ENCODE measurements at places on chromosomes 13 and 19. TPM values are rescaled to one million over a fixed set of nuclear protein-coding genes. Genes with fewer than 3 reads are reported as not detected.

The MUC16 gene
- 0.26 TPM for polyA plus RNA-seq

The SLC1A6 gene
- 0.39 TPM for polyA plus RNA-seq

The EFNA2 gene
- 12.8 TPM for polyA plus RNA-seq

- DNase-seq, result no peak
Measured at GRCh38 chr13:97630725-97631124, 196.8 kb downstream of the RAP2A start.

DNA sequence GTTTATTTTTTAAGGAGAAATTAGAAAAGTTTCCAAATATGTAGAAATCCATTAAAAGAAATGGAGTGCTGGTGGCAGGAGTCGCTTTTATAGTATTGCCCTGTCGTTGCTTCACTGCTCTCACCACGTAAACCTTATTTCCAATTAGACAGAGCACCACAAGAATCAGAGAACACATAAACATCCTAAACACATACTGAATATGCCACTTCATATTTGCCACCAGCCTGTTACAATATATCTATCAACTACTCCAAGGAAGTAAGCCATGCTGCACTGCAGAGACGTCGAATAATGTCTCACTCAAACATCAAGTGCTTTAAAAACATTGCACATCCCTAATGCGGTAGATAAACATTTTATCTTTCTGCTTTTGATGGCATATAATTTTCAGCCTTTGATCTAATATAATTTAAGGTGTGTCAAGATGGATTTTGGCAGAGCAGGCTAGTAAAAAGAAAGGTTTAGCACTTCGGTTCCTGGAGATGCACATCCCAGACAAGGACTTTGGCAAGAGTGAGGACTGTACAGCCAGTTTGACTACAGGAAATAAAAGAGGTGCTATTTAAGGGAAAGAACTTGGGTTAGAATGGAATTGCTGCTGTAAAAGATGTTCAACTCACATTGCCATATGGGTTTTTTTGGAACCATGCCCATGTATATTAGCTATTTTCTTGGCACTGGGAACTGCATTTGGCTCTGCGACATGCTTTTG, 932.3 kb downstream of the EFNB2 start:
- DNase-seq, result peak; percentile 35

GRCh38 chr13:53112522-53112921, 83.9 kb downstream of the OLFM4 start:
- no peak for DNase-seq

DNA sequence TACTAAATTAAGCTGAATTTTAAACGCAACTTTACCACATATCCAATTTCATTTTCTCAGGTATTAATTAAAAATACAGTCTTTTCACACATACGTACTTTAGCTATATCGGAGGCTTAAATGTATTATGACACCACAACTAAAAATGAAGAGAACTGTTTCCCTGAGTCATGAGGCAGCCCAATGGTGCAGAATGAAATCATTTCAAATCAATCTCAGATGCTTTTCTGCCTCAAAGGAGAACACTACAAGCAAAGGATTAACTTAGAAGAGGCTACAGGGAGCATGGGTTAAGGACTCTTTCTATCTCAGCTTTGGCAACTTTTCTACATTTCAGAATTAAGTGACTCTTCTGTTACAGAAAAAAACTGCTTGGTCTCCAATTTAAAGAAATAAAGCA, 516.3 kb upstream of the HTR2A start:
- DNase-seq, result no peak

DNA sequence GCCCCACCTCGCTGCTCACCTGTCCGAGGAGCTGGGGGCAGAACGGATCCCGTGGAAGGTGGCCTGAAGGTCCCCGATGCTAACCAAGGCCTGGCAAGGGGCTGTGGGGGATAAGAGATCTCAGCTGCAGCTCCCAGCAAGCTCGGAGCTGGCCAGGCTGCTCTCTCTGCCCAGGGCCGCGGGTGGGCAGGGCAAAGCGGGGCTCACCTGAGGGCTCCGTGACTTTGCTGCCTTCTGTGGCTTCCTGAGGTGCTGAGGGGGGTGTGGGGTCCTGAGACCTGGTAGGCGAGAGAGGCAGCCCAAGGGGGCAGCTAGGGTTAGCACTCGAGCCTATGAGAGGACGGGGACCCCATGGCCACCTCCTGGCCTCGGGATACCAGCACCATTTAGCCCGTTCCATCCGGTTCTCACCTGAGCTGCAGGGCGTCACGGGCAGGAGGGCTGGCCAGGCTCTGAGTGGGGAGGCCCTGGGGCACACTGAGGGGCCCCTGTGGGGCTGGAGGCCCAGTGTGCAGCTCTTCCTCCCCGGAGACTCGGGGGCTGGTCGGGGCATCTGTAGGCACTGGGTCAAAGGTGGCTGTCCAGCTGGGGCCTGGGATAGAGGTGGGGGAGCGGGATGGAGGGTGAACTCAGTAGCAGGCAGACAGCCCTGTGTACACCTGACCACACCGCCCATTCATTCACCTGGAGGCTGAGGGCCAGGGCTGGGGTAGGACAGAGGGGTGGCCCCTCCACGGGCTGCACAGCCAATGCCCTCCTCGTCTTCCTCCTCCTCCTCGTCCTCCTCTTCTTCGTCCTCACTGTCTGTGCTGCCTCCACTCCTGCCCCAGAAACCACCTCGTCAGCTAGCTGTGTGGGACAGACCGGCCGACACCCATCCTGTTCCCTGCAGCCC, 3.1 kb upstream of the TMEM86B start:
- no peak for DNase-seq

GRCh38 chr13:76994281-76994680, 2.4 kb downstream of the CLN5 start:
- no peak for DNase-seq

- no peak for DNase-seq
Measured at GRCh38 chr19:47489072-47489914, 5.3 kb upstream of the KPTN start.

DNA sequence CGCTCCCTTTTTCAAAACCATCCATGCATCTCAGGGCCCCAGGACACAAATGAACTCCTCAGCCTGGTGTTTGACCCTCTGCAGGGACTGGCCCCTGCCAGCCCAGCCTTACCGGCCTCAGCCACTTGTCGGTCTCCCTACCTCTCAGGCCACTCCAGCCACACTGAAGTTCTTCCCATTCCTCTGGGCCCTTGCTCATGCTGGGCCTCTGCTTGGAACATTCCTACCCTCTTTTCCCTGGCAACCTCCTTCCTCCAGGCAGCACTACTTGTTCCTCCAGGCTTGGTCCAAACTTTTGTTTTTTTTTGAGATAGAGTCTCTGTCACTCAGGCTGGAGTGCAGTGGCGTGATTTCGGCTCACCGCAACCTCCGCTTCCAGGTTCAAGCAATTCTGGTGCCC, 7.6 kb upstream of the EGLN2 start:
- DNase-seq, result no peak

DNA sequence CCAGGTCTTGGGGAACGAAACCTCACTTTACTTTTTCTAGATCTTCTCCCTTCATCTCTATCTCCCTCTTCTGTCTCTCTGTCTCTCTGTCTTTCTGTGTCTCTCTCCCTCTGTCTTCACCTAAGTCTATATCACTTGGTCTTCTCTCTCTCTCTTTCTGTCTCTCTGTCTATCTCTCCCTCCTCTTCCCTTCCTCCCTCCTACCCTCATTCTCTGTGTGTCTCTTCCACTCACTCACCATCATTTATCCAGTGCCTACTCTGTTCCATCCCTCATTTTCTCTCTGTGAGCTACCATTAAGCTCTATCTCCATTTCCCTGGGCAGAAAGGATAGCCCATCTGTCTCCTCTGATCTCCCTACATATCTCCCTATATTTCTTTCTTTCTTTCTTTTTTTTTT, 32.2 kb upstream of the FBL start:
- DNase-seq, result no peak

DNA sequence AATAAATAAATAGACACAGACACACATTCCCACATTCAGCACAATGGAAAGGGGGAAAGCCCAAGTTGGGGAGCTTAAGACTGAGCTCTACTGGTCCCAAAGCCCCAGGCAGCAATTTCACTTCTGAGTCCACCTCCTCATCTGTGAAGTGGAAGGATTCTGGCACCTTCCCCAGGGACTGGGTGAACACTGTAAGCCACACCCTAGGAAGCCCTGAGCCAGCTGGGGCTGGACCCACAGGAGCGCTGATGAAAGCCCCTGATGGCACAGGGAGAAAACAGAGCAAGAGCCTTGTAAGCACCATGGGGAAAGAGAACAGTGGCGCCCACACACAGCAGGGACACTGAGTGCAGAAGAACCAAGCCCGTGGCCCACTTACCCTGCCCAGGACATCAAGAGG, 37.8 kb downstream of the EPS15L1 start:
- no peak for DNase-seq

Measured in muscle of arm (tissue), 14 donors.